ENCODE measurements at places on chromosomes 6 and 20.

DNA sequence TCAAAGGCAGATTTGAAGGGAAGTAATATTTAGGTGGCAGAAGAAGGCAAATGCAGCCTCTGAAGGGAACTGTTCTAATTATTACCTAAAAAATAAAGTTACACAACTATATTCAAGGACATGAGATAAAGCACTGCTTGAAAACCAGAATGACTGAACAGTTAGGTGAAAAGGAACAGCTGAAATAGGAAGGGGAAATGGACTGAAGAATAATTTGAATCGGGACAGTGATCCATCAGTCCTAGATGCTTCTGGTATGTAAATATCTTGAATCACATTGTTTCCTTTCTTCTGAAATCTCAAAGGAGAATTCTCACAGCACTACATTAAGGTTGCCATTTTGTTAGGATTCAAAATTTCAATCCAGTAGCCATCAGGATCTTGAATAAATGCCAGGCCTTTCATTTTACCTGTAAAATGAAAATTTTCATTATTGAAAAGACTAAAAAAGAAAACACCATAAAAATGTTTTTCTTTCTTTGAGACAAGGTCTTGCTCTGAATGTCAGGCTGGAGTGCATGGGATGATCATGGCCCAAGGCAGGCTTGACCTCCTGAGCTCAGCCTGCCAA lies 25.9 kb downstream of the GLO1 start:
- DNase-seq, result no peak

- peak; percentile 15 for DNase-seq
Observed at GRCh38 chr20:62030834-62031434, 34.7 kb downstream of the TAF4 start.

GRCh38 chr6:16683641-16684194 lies 77.5 kb downstream of the ATXN1 start:
- peak; percentile 93 for DNase-seq

DNA sequence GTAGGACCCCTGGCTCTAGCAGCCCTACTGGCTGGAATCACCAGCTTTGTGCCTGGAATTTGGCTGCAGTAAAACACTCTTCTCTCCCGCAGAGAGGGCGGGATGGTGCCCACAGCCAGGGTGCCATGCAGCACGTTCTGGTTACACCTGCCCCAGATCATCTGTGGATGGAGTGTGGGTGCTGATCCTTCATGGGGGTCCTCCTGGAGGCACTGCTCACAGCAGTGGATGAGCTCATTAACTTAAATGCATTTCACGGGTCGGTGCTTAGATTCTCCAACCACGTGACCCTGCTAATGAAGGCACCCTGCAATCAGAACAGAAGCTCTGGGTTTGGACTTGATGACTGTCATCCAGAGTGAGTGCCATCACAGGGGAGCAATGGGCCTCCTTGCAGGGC lies 138.6 kb upstream of the AFDN start:
- no peak for DNase-seq

GRCh38 chr6:139904568-139904967 lies 530.1 kb upstream of the CITED2 start:
- no peak for DNase-seq

DNA sequence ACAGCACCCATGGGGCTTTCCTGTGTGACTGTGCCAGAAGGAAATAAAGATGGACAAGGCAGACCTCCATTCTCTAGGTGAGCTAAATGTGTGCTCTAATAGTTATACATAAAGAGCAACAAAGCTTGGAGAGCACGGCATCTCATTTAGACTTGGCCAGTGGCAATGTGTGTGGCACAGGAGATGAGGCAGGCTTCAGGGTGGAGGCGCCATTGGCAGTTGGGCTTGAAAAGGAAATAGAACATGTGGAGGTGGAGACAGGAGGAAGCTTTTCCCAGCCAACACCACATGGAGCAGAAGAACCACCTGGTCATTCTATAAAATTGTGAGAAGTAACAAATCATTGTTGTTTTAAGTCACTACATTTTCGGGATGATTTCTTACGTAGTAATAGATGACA lies 3.6 kb upstream of the RALY start:
- DNase-seq, result no peak

DNA sequence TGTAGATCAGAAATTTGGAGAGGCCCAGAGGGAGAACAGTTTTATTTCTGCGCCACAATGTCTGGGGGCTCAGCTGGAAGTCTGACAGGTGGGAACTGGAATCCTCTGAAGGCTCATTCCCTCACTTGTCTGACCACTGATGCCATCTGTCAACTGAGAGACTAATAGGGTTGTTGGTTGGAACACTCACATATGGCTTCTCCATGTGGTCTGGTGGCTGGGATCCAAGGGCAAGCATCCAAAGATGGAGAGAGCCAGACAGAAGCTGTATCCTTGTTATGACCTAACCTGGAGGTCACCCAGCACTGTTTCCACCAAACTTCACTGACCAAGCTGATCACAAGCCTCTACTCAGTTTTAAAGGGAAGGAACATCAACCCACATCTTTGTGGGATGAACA lies 117.9 kb upstream of the AKAP12 start:
- DNase-seq, result no peak

- no peak for DNase-seq
Observed at GRCh38 chr20:39619271-39619785, 657.2 kb downstream of the DHX35 start.

GRCh38 chr20:43590036-43590391 lies 723 bp upstream of the IFT52 start:
- no peak for DNase-seq

- DNase-seq, result no peak
Observed at GRCh38 chr20:41818369-41818768, 200.2 kb upstream of the CHD6 start.

DNA sequence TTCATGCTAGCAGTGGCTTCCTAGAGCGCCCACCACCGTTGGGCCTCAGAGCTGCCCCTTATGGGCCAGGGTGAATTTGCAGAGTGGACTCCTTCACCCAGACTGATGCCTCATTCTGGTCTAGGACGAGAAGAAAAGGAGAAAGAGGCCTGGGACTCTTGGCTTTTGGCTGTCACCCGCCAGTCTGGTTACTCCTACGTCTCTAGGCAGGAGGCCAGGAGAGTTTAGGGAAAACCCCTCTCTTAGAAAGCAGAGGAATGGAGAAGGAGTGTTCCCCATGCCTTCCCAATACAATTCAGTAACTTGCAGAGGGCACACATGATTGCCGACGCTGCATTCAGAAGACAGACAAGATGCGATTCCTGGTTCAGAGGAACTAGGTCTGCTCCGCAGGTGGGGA lies 70.1 kb downstream of the CDC5L start:
- no peak for DNase-seq

GRCh38 chr6:11586536-11586935 lies 49.0 kb downstream of the TMEM170B start:
- peak; percentile 88 for DNase-seq

- peak; percentile 93 for DNase-seq
Observed at GRCh38 chr6:34680802-34681515, 15.6 kb downstream of the ILRUN start.

- peak; percentile 64 for DNase-seq
Observed at GRCh38 chr6:54244430-54244829, 63.8 kb upstream of the TINAG start.

DNA sequence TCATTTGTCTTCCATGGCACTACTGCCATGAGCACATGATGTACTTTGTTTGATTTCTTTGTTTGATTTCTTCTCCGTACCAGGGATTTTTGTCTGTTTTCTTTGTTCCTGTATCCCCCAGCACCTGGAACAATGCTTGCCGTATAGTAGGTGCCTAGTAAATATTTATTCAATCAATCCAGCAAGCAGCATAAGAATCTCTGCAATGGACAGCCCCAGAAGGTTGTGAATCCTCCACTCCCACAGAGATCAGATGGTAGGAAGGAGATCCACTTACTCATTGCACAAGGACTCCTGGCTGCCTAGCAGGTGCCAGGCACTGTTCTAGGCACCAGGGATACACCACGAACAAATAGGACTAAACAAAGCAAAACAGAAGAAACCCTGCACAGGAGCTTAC lies 6.7 kb upstream of the SYNJ2 start:
- DNase-seq, result no peak

DNA sequence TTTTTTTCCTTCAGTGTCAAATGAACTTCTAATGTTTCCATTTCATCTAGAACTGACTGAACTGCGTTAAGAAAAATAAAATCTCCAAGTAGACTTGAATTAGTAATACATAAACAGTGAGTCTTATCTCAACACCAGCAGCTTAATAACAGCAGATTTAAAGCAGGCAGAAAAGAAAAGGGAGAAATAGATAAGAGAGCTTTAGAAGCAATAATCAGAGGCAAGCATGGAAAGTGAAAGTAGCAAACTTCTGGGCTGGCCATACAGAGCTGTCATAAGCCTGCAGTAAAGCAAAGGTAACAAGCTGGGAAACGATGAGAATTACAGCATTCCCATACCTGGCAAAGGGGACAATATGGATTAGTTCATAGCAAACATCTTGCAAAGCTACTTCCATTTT lies 16.9 kb upstream of the ANGPT4 start:
- DNase-seq, result no peak

GRCh38 chr6:90488816-90489215 lies 98.1 kb downstream of the MAP3K7 start:
- DNase-seq, result no peak

- no peak for DNase-seq
Observed at GRCh38 chr6:43129434-43130194, 41.5 kb upstream of the SRF start.

DNA sequence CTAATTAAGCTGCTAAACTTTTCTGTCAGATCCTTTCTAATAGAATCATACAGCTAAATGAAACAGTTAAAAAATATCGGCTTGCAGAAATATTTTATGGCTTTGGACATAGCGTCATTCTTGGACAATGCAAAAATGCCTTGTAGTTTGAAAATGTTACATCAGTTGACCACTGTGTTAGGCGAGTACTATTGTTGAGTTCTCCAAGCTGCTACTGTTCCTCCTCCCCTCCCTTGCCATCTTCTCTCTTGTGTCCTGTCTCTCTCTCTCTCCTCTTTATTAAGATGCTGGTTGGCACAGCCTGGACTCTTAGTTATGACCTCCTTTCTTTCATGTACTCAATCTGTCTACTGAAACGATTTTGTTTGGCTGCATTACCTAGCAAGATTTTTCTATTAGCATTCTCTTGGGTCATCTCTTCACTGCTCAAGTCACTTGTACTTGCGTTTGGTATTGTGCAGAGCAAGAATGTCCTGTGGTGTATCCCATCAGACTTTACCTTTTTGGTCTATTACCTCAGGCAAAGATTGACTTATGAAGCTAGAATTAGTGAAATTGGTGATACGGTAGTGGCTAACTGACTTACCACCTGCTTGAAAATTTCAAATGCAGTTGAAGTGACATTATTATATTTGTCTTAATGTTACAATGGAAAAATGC lies 127.9 kb downstream of the FARS2 start:
- no peak for DNase-seq

GRCh38 chr20:47610945-47611250 lies 109.2 kb downstream of the NCOA3 start:
- DNase-seq, result no peak

- peak; percentile 8 for DNase-seq
Observed at GRCh38 chr6:89387516-89388201, 24.4 kb downstream of the RRAGD start.

GRCh38 chr20:3515379-3516170 lies 44.8 kb downstream of the ATRN start:
- peak; percentile 12 for DNase-seq

GRCh38 chr6:37323580-37323979 lies 30.2 kb upstream of the RNF8 start:
- DNase-seq, result no peak

DNA sequence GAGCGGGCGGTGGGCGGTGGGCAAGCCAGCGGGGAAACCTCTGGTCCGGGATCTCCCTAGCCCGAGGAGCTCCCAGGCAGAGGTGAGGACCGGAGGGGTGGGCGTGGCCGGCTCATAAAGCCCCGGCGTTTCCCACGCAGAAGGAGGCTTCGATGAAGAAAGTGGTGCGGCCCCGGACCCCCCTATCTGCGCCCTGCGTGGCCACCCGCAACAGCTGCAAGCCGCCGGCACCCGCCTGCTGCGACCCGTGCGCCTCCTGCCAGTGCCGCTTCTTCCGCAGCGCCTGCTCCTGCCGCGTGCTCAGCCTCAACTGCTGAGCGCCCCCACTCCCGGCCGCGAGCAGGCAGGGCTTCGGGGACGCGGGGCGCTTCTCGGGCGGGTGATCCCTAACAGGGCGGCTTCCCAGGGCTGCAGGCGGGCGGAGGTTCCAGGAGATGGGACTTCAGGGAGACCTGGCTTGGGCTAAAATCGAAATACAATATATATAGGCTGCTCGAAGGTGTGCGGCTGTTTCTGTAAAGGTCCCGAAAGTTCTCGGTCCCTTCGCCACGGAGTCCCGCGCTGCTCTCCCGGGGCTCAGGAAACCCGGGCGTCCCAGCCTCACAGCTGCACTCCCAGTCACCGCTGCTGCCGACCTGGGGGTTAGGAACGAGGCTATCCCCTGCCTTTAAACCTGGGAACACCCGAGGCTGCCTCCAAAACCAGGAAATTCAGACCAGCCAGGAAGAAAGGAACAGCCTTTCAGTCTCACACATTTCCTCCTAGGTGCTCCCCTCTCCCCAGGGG lies 27.8 kb downstream of the ASIP start:
- no peak for DNase-seq

GRCh38 chr6:158999666-159000403 lies at the start of gene RSPH3:
Gene RSPH3, minus strand, starts transcription at chr6:159000202. Its CDS starts 652 bp downstream, at chr6:158999550.
- peak; percentile 89 for DNase-seq

DNA sequence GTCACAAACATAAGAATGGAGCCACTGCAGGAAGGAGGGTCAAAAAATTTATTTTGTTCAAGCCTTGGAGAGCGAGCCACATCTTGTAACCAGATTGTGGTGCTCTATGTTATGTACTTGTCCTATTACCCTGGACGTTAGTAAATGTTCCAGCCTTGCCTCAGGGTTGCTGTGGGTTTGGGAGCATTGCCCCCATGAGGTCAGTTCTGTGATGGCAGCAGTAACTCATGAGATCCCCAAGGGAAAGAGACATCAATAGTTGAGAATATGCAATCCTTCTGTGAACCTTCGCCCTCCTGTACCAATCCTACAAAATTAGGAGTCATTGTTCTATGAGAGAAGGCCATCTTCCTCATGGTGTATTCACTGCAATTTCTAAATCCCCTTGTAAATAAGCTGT lies 16.4 kb upstream of the CFAP206 start:
- DNase-seq, result peak; percentile 40

All from renal cortical epithelial cell (primary cell).